Activated CD4-positive, CD25-positive, alpha-beta regulatory T cell (primary cell): ENCODE measurements at places on chromosomes 11 and 22.

DNA sequence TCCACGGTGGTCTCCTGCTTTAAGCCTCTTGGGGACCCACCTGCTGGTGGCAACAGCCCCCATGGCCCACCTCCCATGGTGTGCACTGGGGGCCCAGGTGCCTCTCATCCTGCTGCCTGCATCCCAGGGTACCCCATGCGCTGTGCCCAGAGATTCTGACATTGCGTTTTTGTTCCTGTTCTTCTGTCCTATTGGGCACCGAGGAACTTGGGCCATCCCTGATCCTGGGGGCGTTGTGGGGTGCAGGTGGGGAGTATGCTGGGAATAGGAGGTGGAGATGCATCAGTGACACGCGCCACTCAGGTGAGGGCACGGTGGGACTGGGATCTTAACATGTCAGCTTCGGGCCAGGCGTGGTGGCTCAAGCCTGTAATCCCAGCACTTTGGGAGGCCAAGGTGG is 12.4 kb upstream of the NAP1L4 start:
- no peak for DNase-seq

- DNase-seq, result no peak
Measured at GRCh38 chr11:119316729-119317591, at the start of gene MCAM. MCAM (minus strand) TSS chr11:119317130; CDS start chr11:119317101, 29 bp downstream.

DNA sequence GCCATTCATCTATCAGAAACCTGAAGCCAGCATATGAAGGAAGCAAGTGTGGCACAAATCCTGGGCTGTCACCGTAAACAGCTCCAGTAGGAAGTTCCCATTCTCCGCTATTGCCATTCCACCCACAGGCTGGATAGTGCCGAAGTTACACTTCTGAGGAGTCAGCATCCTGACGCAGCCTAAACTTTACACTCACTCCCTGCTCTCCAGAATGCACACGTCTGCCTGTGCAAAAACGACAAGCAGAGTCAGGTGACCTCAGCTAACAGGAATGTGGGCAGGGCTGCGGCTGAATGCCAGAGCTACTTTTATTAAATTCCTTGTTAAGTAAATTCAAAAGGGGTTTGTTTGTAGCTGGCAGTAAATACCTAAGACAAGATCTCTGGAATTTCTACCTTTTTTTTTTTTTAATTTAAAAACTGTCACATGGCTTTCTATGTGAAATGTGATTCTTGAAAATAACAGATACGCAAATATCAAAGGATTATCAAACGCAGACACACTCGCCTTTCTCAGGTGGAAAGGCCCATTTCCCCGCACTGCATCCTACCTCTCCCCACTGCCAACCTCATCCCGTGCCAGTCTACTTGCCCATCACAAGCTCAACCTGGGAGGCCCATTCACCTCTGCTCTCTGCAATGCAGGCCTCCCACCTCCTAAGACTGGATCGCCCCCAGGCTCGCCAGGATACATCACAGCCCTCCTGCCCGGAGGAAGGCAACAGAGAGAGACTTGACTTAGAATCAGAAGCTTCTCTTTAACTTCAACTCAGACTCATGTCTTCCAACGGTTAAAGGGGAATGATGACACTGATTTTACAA is 33.5 kb downstream of the NFRKB start:
- no peak for DNase-seq

DNA sequence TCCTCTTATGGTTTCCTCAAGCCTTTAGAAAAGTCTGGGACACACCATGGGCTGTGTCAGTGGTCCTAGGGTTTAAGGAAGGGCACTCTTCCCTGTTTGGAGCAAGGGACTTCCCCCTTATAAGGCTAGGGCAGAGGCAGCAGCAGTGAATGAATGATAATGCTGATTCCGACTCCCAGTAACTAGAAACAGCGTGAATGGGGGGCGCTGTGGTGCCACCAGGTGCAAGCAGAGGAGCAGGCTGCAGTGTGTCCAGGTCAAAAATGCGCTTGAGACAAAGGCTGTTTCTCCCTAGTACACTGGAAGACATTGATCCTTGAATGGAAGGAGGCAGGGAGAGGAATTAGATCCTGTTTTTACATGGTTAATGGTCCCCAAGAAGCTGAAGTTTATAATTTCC is 11.6 kb upstream of the RIC3 start:
- DNase-seq, result no peak

- DNase-seq, result no peak
Measured at GRCh38 chr11:129611661-129612446, 203.8 kb upstream of the TMEM45B start.

DNA sequence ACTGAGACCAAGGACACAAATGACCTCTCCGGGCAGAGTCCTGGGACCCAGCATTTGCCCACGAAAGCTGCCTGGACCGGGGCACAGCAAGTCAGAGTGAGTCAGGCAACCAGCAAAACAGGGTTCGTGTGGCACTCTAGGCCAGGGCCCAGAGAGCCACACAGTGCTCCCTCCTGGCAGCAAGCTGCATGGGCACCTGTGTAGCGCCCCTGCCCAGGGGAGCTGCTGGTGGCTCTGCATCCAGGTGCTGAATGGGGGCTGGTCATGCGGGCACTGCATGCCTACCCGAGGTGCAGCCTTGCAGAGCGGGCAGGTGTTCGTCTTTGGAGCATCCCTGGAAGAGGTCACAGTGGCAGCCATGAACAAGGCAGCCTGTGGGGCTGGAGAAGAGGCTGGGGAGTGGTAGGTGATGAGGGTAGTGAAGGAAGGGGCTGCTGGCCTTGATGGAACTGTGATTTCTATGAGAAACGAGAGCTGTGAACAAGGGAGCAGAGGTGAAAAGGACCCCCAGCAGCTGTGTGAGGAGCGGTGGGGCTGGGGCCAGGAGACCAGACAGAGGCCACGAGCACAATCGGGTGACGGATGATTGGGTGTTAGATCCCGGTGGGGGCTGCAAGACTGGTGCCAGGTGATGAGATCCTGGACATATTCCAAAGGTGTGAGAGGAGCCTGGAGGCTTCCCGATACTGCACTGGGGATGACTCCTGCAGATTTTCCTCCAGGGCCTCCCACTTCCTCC is 63.3 kb downstream of the DGCR2 start:
- no peak for DNase-seq

DNA sequence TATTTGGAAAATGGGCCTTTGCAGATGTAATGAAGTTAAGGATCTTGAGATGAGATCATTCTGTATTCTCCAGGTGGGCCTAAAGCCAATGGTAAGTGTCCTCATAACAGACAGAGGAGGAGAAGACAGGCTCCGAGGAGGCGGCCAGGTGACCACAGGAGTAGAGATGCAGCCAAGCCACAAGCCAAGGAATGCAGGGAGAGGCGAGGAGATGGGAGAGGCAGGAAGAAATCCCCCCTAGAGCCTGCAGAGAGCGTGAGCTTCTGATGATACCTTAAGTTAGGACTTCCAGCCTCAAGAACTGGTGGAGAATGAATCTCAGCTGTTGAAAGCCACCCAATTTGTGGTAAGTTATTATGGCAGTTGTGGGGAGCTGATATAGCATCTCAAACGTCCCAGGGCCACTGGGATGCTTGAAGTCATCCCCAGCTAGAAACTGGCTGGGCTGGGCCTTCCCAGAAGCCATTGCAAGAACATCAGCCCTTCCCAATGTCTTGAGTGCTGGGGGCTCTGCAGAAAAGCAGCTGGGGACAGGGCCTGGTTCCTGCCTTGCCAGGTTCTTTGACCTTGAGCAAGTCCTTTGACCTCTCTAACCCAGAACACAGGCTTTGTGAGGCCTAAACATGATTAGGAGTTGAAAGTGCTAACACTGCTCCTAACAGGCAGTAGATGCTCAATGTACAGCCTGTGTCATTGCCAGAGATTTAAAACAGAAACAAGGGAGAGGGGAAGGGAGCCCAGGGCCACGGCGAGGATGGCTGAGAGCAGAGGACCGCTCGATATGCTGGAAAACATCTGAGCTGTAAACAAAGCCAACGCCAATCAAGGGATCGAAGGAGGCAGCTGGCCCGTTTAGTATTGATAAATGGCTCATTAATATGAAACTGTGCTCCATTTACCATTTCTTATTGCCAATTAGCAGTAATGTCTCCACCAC is 632.3 kb downstream of the TBC1D22A start:
- DNase-seq, result no peak

- DNase-seq, result no peak
Measured at GRCh38 chr22:42926104-42926503, 69.0 kb upstream of the ARFGAP3 start.

GRCh38 chr11:1171223-1171984 is 13.7 kb downstream of the MUC5AC start:
- no peak for DNase-seq

GRCh38 chr11:126347751-126348668 is 7.5 kb upstream of the ST3GAL4 start:
- no peak for DNase-seq

DNA sequence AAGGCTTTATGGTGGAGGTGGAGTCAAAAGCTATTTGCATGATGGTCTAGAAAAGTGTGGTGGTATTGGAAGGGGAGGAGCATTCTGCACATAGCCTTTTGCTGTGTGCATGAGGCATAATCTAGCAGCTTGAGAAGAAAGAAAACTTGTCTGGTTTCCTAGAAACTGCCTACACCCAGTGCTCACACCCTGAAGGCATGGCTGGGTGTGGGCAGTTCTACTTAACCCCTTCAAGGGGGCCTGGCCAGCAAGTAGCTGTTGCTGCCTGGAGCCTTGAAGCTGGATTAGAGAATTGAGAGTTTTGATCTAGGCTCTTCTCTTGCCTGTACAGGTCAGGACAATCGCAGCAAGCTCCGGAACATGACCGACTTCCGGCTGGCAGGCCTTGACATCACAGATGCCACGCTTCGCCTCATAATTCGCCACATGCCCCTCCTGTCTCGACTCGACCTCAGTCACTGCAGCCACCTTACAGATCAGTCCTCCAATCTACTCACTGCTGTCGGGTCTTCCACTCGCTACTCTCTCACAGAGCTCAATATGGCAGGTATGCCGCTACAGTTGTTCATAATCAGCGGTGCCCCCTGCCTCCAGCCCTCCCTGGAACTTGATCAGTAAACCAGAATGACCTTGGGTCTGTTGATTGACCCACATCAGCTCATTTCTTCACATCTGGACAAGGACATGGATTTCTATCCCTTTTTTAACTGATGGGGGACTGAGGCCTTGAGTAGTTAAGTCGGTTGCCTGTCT is 12.2 kb upstream of the GRK2 start:
- DNase-seq, result no peak

DNA sequence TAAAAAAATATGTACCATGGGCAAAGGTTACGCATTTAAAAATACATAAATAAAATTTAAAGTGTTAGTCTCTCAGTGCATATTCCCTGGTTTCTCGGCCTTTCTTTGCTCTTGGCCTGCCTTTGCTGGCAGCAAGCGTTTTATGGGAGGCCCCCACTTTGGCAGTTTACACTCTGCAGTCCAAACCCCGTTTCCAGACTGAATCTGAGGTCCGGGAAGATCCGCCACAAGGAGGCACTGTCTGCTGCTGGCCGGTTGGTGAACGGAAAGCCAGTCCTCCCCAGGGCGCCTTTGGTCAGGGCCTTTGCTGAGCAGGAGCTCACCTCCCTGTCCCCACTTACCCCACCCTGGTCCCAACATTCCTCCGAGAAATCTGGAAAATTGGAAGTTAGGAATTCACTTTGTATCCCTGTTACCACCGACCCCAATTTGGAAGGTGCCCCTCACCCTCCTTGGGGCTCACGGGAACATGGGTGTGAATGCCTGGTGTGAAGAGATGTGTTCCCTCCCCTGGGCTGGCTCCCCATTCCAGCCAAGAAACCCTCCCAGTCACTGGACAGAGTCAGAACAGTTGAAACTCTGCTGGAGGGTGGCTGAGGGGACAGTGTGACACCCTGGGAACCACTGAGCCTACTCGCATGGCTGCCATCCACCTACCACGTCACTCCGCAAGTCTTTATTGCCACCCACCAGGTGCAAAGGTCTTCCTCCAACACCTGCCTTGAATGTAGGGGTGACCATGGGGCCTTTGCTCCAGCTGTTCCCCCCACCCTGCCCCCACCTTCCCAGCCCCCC is 9.4 kb upstream of the SF1 start:
- DNase-seq, result peak; percentile 31

DNA sequence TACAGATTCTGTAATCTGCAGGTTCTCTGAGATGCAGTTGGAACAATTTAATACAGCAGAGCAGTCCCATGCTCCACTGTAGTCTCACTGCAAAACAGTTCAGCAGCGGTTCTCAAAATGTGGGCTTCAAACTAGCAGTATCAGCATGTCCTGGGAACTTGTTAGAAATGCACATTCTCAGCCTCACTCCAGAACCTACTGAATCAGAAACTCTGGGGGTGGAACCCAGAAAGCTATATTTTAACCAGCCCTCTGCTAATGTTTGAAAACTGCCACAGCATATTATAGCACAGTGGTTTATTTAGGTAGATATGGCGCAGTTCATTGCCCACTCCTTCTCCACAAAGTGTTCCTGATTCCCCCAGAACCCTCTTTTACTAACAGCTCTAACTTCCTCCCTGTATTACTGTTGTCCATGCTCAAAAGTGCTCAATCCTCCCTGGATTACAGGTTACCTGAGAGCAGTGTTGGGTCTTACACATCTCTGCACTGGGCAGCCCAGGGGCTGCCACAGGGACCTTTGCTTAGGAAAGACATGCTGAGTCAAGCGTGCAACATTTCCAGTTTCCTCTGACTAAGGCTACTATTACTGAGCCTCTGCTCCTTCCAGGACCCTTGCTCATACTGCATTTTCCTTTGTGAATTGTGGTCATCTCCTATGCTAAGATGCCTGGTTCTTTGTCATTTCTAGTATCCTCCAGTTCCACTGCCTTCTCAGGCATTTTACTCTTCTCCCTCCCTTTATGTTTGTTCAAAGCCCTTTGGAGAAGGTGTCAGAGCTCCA is 7.7 kb upstream of the DGAT2 start:
- DNase-seq, result no peak

DNA sequence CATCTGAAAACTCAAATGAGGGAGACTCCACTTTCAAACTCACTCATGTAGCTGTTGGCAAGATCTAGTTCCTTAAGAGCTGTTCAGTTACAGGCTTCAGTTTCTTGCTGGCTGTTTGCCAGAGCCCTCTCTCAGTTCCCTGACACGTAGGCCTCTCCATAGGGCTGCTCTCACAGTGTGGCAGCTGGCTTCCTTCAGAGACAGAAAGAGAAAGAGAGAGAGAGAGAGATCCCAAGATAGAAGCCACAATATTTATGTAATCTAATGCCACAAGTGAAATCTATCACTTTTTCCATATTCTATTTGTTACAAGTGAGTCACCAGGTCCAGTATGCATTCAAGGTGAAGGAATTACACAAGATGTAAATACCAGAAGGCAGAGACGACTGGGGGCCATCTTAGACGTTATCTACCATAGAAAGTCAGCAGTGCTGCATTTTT is 168.8 kb downstream of the RCN1 start:
- DNase-seq, result no peak

- DNase-seq, result no peak
Measured at GRCh38 chr11:65581928-65582327, 6.1 kb downstream of the EHBP1L1 start.
